ENCODE measurements at places on chromosomes 5 and 9. TPM values are rescaled to one million over a fixed set of nuclear protein-coding genes. Genes with fewer than 3 reads are reported as not detected.

Gene DCTN4
- 85.9 TPM for polyA plus RNA-seq

Gene PCDHB14
- polyA plus RNA-seq = 4.1 TPM

Gene SPTLC1
- 20.1 TPM for polyA plus RNA-seq

Gene SPATA31C1
- not detected for polyA plus RNA-seq

Gene SLC34A1
- polyA plus RNA-seq = not detected

Gene HTR4
- 0.38 TPM for polyA plus RNA-seq

Gene TMEM252
- not detected for polyA plus RNA-seq

Gene TNC
- polyA plus RNA-seq = 2.7 TPM

Gene TMEM215
- polyA plus RNA-seq = not detected

Gene MUSK
- 0.04 TPM for polyA plus RNA-seq

Gene LURAP1L
- polyA plus RNA-seq = 11.5 TPM

Gene PCDHGB7
- 8.2 TPM for polyA plus RNA-seq

Gene KIF4B
- not detected for polyA plus RNA-seq

Gene FAM219A
- 15.1 TPM for polyA plus RNA-seq

Gene DND1
- 2.1 TPM for polyA plus RNA-seq

Gene HEMGN
- polyA plus RNA-seq = not detected

Gene GRXCR2
- polyA plus RNA-seq = not detected

Gene GHR
- polyA plus RNA-seq = 4.3 TPM

Gene SPINK7
- not detected for polyA plus RNA-seq

Gene ANKRD18A
- polyA plus RNA-seq = 0.16 TPM

Gene NFIB
- 10.9 TPM for polyA plus RNA-seq

Gene NIPAL4
- polyA plus RNA-seq = 0.08 TPM

Gene TMEM174
- polyA plus RNA-seq = not detected

Gene AQP7
- polyA plus RNA-seq = 3.5 TPM

Gene ARSI
- polyA plus RNA-seq = 0.13 TPM

Gene LPAR1
- 12.0 TPM for polyA plus RNA-seq

Gene PCDHA9
- polyA plus RNA-seq = not detected

Gene FBP2
- polyA plus RNA-seq = 0.15 TPM

Gene ZNF483
- polyA plus RNA-seq = 1.2 TPM

Gene ABLIM3
- 8.8 TPM for polyA plus RNA-seq

Gene GARIN3
- not detected for polyA plus RNA-seq

Gene IQGAP2
- polyA plus RNA-seq = 34.0 TPM

Gene MEIKIN
- polyA plus RNA-seq = not detected

Gene NOXA1
- polyA plus RNA-seq = not detected

Gene SIT1
- polyA plus RNA-seq = 1.0 TPM

Gene PCDHB9
- 0.27 TPM for polyA plus RNA-seq

Gene TUSC1
- 5.2 TPM for polyA plus RNA-seq

Gene GLT6D1
- polyA plus RNA-seq = not detected
